ENCODE measurements at places on chromosomes 4 and X. TPM values are rescaled to one million over a fixed set of nuclear protein-coding genes. Genes with fewer than 3 reads are reported as not detected.

- no peak for DNase-seq
Observed at GRCh38 chr4:137968956-137969678, 273.0 kb downstream of the SLC7A11 start.

GRCh38 chr4:52617336-52618020 lies 41.6 kb downstream of the USP46 start:
- no peak for DNase-seq

DNA sequence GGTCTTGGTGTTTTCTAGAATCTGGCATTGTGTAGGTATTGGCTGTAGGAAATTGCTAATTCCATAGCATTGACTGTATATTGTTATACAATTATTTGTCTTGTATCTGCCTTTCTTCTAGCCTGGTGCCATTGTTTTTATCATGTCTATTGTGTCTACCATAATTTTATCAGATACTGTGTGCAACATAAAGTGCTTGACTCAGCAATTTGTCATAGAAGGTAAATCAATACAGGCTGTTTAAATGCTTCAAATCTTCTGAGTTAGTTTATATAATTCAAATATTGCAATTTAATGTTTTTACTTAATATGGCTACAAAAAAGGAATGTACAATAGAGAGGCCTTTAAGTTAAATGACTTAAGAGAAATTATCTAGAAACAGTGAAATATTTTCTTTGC lies 263.3 kb upstream of the UGT8 start:
- no peak for DNase-seq

DNA sequence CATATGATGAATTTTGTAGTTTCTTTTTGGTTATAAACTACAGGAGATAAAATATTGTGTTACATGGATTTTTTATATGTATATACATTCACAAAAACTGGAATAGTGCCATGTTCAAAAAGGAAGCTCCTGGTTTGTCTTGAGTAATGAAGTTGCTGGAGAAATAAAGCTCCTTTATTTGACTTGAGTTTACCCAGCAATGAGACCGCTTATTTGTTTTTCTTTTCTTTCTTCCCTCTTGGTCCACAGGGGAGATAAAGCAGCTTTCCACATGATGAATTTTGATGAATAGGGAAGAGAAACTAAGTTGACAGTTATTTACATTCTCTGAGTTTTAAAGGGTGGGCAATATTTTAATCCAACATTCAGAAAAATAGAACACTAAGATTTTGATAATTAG lies 176.5 kb downstream of the GPM6A start:
- DNase-seq, result no peak

The BCORL1 gene
- 17.7 TPM for total RNA-seq

The SSX3 gene
- not detected for total RNA-seq

DNA sequence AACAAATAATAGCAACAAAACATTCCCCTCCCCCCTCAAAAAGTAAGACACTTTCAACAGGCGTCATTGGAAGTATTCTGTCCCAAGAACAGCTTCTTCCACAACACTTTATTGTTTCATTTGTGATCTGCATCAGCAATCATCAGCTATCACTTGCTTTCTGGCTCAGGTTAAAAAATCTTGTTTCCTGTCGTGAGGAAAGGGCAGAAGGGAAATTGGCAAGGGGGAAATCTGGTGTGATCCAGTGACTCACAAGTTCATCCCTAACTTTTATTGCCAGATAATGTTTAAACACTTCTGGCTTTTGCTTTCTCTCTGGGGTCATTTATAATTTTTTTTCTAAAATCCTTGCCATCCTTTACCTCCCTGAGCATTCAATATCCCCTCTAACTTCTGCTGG lies 247.4 kb upstream of the GIMD1 start:
- DNase-seq, result no peak

The TEX11 gene
- total RNA-seq, result not detected

The MSANTD1 gene
- total RNA-seq, result 1.1 TPM

- DNase-seq, result no peak
Observed at GRCh38 chr4:147571036-147571770, 46.0 kb upstream of the TMEM184C start.

- no peak for DNase-seq
Observed at GRCh38 chr4:148215202-148215601, 227.0 kb downstream of the NR3C2 start.

- DNase-seq, result no peak
Observed at GRCh38 chr4:142405021-142405694, 440.9 kb downstream of the INPP4B start.

DNA sequence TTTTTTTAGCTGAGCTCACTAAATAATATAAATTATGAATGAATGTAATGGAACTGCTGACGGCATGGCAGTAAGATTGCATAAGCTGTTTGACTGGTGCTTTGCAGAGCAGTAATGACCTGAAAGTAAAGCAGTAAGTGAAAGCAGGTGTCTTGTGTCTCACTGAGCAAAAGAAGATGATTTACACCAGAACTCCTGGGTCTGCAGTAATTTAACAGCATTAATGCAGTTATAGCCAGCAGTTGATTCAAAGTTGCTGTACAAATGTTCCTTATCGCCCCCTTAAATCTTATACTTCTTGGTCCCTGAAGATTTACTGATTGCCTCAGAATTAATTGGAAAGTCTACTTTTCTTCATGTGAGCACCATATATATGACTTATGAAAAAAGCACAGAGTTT lies 187.7 kb downstream of the DCTD start:
- DNase-seq, result no peak

DNA sequence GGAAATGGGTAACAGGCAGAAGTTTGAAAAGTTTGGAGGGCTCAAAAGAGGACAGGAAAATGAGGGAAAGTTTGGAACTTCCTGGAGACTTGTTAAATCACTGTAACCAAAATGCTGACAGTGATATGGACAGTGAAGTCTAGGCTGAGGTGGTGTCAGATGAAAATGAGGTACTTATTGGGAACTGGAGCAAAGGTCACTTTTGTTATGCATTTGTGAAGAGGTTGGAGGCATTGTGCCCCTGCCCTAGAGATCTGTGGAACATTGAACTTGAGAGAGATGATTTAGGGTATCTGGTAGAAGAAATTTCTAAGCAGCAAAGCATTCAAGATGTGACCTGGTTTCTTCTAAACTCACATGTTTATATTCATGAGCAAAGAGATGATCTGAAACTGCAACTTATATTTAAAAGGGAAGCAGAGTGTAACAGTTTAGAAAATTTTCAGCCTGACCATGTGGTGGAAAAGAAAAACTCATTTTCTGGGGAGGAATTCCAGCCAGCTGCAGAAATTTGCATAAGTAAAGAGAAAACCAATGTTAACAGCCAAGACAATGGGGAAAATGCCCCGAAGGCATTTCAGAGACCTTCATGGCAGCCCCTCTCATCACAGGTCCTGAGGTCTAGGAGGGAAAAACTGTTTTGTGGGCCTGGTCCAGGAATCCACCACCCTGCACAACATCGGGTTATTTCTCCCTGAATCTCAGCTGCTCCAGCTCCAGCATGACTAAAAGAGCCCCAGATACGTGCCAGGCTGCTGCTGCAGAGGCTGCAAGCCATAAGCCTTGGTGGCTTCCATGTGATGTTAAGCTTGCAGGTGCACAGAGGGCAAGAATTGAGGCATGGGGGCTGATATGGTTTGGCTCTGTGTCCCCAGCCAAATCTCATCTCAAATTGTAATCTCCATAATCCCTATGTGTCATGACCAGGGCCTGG lies 632.5 kb upstream of the GNPDA2 start:
- DNase-seq, result no peak

The FAM149A gene
- 10.1 TPM for total RNA-seq

DNA sequence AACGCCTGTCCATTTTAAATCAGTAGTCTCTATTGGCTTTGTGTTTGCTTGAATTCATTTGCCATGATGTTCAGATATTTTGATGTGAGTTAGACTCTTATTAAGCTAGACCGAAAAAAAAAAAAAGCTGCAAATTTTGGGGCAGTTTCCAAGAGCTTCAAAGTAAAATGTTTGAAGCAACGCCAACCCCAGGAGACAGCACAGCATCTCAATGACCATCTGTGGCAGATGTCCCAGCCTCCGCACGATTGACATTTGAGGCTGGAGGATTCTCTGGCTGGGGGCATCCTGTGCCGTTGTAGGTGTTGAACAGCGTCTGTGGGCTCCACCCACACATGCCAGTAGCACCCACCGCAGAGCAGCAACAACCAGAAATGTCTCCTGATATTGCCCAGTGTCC lies 17.1 kb upstream of the ARSF start:
- DNase-seq, result no peak

The TMPRSS11B gene
- total RNA-seq, result not detected

GRCh38 chrX:1534301-1535168 lies 2.5 kb downstream of the P2RY8 start:
- peak; percentile 67 for DNase-seq

GRCh38 chr4:76952071-76952470 lies 2.5 kb downstream of the SEPTIN11 start:
- no peak for DNase-seq

- DNase-seq, result no peak
Observed at GRCh38 chrX:50497114-50497513, 26.5 kb upstream of the DGKK start.

GRCh38 chr4:28686618-28687017 lies 1826.0 kb downstream of the STIM2 start:
- DNase-seq, result no peak

GRCh38 chr4:110064295-110064694 lies 134.1 kb downstream of the ELOVL6 start:
- DNase-seq, result no peak

The GRXCR1 gene
- not detected for total RNA-seq
